SHP77 (cell line): ENCODE measurements at places on chromosomes 3 and 15.

GRCh38 chr3:39752751-39753150 lies 56.7 kb upstream of the MYRIP start:
- DNase-seq: no peak

DNA sequence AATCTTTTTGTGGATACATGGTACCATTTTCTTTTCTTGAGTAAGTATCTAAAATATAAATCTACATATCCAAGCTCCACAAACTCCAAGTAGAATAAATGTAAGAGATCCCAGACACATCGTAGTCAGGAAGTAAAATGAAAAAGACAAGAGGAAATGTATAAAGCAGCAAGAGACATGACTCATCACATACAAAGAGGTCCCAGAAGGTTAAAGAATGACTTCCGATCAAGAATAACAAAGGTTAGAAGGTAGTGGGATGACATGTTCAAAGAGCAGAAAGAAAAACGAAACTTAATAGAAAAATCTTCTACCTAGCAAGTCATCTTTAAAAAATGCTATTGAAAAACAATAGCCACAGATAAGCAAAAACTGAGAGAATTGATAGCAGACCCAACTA lies 705.8 kb downstream of the NR2F2 start:
- no peak for DNase-seq

DNA sequence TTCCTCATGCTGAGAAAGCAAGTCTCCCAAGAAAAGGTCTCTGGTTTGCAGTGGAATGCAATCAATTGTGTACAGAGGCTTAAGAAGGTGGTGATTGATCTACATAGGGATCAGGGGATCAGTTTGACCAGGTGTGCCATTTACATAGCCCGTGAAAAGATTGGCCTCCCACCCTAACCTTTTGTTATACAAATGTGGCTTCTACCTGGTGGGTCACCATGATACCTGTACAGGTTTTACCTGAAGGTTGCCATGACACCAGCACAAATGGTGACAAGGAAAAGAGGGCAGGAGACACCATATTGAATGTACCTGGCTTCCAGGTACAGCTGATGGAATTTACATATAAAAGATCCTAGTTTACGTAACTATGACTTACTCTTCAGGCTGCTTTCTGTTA lies 25.5 kb upstream of the TEX55 start:
- no peak for DNase-seq

- DNase-seq: no peak
Observed at GRCh38 chr15:81434851-81435250, 60.8 kb upstream of the TMC3 start.

GRCh38 chr15:92899948-92900730 lies at the start of gene CHD2:
CHD2 (plus strand) TSS chr15:92900324; CDS start chr15:92901238, 914 bp downstream.
- peak; percentile 88 for DNase-seq

GRCh38 chr15:91928675-91929074 lies 75.2 kb downstream of the SLCO3A1 start:
- DNase-seq: no peak

- DNase-seq: no peak
Observed at GRCh38 chr15:29040370-29040751, 154.6 kb downstream of the APBA2 start.

DNA sequence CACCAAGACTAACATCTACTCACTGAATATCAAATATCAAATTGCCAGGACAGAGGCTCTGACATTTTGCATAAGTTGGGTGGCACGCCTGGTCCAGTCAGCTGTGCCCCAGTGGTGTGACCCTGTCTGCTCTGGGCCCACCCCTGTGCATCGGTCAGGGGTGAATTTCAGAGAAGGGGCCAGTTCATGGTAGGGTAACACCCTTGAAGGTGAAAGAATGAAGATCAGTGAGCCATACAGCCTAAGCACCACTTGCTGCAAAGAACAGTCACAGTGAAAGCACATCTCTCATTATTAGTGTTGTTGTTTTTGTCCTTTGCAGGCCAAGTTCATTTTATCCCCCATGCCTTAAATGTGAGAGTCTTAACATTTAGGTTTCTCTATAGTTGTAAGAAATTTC lies 86.8 kb downstream of the MYRIP start:
- DNase-seq: no peak

DNA sequence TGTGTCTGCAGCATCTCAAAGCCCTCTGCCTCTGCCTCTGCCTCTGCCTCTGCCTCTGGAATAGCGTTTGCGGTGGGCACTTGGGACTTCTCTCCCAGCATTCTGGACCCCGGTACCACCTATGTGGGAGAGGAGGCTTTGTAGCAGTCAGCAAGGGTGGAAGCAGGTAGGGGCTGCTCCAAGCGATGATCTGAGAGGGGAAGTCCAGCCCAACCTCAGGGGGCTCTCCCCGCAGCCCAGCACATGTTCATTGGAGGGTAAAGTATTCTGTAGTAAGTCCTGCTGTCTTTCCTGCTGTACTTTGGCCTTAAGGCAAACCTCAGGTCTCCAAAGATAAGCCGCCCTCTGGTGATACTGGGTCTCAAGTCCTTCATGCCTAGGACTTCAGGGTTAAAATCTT lies 68.6 kb downstream of the FAM174B start:
- no peak for DNase-seq

- no peak for DNase-seq
Observed at GRCh38 chr15:60609721-60610320, 130.9 kb upstream of the ICE2 start.

DNA sequence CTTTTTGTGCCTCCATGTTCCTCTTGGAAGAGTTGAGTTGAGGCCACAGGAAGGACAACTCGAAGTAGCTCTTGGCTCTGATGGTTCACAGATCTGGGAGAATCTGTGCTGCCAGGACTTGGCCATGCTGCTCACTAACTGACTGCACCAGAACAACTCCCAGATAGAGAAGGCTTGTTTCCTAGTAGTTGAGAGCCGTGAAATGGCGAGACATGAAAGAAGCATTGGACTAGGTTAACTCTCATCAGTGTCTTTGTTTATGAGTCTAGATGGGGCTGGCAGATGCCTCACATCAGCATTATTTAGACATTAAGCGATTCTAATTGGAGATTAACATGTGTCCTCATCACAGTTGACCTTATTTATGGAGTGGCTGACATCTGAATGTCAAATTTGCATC lies 92.9 kb upstream of the AGBL1 start:
- no peak for DNase-seq

DNA sequence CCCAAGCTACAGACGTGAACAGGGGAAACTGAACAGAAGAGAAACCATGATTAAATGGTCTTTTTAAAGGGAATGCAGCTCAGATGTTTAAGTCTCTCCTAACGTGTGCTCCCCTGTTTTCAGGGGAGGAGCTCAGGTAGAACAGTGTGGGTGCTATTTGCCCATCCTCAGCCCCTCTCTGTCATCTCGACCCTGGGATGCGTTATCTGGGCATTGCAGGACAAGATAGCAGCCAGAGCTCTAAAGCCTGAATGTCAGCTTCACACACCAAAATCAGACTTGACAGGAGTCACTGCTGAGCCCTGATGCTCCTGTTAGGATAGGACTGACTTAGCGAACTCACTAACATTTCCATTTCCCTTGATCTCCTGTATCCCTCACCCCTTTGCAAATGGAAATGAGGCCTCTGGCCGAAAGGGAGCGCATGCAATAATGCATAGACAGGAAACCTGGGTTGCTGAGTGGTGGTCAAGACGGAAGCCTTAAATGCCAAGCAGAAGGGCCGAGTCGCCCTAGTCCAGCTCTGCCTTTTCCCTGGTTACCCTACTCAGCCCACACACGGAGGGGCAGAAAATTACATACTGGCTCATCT lies 234.9 kb upstream of the TPM1 start:
- DNase-seq: no peak

DNA sequence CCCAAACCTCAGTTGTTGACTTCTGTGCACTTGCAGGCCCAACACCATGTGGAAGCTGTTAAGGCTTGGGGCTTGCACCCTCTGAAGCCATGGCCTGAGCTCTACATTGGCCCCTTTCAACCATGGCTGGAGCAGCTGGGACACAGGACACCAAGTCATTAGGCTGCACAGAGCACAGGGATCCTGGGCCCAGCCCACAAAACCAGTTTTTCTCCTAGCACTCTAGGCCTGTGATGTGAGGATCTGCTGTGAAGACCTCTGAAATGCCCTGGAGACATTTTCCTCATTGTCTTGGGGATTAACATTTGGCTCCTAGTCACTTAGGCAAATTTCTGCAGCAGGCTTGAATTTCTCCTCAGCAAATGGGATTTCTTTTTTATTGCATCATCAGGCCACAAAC lies 1255.7 kb downstream of the ZPLD1 start:
- no peak for DNase-seq

- DNase-seq: no peak
Observed at GRCh38 chr3:114451051-114451451, 157.2 kb downstream of the TIGIT start.

GRCh38 chr15:100661156-100661555 lies 58.8 kb downstream of the ASB7 start:
- DNase-seq: no peak

DNA sequence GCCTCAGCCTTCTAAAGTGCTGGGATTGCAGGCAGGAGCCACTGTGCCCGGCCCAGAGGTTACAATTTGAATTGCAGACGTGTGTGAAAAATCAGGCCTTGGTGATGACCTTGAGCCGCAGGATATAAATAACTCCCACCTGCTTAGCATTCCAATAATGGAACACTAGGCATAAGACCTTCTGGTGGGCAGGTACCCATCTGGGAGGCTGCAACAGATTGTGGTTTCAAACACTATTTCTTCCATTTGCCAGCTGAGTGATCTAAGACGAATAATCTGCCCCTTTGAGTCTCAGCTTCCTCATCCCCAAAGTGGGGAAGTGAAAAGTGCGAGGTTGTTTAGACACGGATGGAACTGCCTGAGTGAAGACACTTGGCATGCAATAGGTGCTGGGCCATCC lies 47.7 kb upstream of the HERC1 start:
- DNase-seq: no peak

DNA sequence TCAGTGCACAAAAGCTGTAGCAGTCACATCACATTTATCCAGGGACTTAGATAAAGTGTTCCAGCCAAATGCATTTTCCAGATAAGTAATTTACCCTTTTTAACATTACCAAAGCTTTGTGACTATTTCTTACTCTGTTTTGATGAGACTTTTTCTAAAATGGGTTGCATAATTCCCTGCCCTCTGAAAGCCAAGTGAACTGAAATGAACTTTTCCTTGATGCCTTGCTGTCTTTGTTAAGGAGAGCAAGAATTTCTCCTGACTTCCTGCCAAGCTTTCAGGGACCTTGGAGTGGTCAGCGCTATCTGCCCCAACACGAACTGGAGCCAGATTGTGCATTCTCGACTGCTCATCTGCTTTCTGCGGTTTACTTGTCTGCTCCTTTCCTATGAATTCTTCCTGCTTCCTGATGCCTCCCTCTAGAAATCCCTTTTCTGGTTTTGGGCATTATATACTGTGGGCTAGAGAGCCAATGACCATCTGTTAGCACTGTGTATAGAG lies 34.8 kb downstream of the EIF4E3 start:
- no peak for DNase-seq

DNA sequence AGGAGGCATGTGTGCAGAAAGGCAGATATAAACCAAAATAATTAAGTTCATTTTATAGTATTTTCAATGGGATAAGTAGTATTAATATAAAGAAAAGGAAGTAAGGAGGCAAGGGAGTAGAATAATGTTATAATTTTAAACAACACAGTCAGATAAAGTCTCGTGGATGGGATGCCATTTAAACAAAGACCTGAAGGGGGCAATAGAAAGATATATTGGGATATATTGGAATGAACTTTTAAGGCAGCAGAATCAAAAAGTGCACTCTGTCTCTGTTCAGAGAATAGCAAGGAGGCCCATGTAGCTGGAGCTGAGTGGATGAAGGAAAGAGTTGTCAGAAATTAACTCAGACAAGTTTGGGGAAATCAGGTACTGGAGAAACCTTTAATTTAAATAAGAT lies 158.7 kb downstream of the CGGBP1 start:
- no peak for DNase-seq

DNA sequence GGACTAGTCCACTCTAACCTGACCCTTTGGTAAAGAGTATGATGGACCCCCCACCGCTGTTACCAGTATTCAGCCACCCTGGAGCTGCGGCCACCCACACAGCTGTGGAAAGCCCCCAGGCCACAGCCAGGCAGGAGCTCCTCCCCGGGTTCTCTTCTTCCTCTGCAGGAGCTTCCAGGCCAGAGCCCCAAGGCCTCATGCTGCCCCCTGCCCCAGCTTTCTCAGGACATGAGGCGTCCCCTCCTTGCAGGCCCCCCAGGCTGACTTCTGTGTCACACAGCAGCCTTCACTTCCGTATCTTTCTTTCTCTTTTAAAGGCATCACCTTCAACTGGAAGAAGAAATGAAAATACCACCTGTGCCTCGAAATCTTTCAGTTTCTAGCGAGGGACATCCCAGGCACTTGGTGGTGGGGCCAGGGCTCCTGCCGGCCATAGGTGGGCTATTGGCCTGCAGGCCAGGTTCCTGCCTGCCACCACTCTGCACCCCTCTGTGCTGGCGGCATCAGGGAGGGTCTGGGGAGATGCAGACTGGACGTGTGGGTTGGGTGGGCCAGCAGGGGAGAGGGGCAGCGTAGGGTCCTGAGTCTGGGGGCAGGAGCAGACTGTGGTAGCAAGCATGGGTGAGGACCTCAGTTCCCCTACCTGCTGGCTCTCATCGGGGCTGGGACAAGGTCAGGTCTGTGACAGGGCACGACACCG lies 19.9 kb downstream of the KLF13 start:
- DNase-seq: no peak

- peak; percentile 25 for DNase-seq
Observed at GRCh38 chr3:31331278-31331677, 201.4 kb upstream of the STT3B start.

DNA sequence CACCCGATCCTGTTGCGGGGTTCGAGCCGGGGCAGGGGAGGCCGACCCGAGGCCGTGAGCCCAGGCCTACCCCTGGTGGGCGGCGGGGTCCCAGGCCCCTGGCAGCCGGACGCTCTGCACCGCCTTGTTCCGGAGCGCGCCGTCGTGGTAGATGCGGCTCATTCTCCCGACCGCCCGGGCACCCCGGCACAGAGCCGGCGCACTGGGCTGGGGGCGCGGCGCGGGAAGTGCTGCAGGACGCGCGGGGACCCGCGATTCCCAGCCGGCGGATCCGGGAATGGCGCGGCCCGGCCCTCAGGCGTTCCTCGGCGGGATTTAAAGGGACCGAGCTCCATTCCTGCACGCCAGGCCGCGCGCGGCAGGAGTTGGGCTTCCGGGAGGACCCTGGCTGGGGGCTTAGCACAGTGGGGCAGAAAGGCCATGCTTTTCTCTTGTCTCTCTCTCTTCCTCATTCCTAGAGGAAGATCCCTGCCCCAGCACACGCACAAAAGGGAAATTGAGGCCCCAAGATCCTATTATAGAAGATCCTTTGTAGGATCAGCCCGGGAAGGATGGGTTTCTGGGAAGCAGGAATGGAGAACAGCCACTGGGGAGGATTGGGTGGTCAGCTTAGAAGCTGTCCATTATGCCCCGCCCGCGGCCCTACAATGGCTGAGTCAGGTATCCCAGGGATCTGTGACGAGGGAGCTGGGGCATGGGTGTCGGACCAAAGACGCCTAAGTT lies at the start of gene ARPIN:
TSS of gene ARPIN (minus strand) at position 279 of the 723 bp plus-strand sequence. CDS start at position 162, 117 bp downstream.
- peak; percentile 25 for DNase-seq

- DNase-seq: no peak
Observed at GRCh38 chr3:15649858-15650257, 48.3 kb downstream of the BTD start.

- no peak for DNase-seq
Observed at GRCh38 chr3:23921052-23921511, 4.2 kb downstream of the RPL15 start.

- no peak for DNase-seq
Observed at GRCh38 chr3:69252631-69253030, 130.2 kb upstream of the LMOD3 start.
